ENCODE measurements at places on chromosomes 13 and 19. TPM values are rescaled to one million over a fixed set of nuclear protein-coding genes. Genes with fewer than 3 reads are reported as not detected.

The ERCC5 gene
- 51.9 TPM for total RNA-seq

The SERP2 gene
- 1.4 TPM for total RNA-seq

DNA sequence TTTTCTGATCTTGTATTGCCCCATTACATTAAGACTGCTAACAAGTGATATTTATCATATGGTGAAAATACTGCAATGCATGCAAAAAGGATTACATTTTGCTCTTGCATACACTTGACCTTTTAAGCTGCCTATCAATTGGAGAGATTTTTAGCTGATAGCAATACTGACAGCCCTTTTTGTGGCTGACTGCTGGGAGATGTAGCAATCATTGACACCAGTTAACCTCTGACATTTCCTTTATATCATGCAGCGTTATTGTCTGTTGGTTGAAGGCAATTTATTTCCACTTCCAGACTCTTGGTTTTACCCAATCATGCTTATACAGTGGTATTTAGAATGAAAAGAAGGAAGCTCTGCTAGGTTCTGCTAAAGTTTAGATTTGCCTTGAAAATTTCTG lies 364.0 kb downstream of the LMO7 start:
- DNase-seq = no peak

- DNase-seq = no peak
Observed at GRCh38 chr13:65217471-65217995, 2012.6 kb downstream of the PCDH9 start.

DNA sequence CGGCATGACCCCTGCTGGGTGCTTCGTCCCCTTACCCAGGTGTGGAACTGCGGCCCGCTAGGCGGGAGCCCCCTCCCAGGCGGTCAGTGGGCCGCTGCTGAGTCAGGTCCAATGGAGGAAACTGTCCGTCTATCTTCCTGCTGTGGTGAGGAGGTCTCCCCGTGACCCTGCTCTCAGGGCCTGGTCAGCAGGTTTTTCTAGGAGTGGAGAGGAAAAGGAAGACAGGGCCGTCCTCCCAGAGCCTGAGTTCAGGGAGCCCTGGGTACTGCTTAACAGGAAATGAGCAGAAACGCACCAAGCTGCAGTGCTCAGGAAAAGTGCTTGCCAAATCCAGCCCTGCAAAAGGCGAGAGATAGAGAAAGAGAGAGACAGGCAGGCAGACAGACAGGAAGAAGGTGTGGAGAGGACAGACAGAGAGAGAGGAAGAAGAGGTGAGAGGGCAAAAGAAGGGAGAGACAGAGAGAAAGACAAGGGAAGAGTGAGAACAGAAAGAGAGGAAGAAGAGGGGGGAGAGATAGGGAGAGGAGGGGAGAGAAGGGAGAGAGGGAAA lies 10.3 kb downstream of the SH3GL1 start:
- DNase-seq = peak; percentile 85

GRCh38 chr13:59391696-59392095 lies 772.0 kb downstream of the DIAPH3 start:
- DNase-seq = peak; percentile 85
